GM12878 (cell line): ENCODE measurements at places on chromosomes 2 and 18.

DNA sequence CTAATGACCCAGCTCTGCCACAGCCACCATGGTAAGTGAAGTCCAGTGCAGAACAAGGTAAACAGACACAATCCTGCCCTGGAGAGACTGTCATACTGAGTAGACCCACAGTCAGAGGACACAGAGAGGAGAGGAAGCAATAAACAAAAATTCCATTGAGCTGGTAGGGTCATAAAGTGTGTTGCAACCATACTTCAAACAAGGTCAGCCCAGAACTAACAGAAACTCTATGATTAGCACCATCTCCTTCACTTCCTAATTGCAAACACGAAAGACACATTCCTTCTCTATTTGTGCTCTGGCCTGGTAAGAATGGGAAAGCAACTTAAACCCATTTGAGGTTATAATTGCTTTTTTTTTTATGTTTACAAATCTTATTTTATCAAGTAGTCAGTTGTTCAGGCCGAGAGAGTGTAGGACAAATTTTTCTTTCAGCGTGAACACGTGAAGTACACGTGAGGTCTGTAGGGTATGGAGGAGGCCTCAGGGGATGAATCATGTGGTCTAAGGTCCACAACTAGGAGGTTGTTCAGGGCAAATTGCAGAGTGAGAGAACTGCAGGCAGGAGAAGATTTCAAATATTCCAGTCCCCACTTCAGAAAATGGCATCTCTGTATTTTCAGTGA, 71.4 kb upstream of the GLS start:
- DNase-seq, result no peak

DNA sequence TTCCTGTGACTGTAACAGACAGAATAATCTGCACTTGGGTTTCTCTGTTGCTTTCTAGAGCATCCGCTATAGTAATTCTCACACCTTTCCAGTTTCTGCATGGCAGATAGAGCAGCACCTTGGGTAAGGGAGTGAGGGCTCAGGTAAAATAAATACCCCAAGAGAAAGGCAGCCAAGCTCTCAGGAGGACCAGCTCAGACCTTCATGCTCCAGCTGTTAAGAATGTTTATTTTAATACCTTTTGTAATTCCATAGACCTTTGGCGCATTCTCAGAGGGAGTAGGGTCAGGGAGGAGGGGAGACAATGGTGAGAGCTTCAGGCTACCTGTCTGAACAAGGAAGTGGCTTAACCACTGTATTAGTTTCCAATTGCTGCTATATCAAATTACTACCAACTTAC, 16.2 kb upstream of the TMEM178A start:
- no peak for DNase-seq

DNA sequence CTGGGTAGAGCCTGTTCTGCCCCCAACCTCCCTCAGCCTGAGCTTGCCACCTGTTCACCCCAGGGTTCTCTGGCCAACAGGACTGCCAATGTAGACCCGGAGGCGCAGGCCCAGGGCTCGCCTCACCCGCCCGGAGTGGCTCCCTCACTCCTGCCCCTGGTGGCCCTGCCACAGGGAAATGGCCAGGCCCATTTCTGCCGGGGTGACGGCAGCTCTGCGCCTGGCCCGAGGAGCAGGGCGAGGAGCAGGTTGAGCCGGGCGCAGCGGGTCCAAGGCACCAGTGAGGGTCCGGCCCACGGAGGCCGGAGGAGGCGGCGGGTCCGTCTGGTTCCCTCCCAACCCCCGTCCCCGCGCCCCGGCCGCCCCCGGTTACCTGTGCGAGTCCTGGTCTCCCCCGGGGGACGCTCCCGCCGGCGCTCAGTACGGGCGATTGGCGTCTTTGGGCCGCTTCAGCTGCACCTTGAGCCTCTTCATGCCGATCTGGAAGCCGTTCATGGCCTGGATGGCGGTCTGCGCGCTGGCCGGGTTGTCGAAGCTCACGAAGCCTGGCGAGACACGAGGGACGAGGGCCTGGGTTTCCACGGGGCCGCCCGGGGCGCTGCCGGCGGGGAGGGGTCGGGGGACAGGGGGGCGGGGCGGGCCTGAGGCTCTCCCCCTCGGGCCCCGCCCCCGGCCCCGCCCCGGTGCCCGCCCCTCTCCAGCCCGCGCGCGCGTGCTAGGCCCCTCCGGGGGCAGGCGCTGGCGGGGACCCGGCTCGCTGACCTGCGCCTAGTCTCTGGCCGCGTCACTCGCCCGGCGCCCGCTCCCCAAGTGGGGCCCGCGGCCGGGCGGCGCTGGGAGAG, 312.0 kb downstream of the CELF4 start:
- DNase-seq, result no peak

DNA sequence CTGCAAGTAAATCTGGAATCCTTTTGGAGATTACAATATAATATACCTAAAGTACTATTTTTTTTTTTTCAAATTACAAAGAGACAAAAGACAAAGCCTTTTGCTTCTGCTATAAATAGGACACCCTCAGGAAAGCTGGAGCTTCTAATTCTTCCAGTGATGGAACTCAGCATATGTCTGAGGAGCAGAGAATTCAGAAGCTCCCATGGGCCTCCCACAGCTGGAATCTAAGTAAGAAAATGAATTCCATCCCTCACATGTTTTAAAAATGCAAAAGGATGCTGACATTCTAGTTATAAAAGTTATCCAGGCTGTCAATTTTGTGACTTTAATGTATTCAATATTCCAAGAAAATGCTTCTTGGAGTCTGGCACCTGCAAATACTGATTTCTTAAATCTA, 571.3 kb upstream of the LRRTM4 start:
- no peak for DNase-seq

- no peak for DNase-seq
These were observed 8.7 kb downstream of the IMPA2 start for GRCh38 chr18:11989966-11990380.

GRCh38 chr2:183474912-183475695, 350.9 kb downstream of the NUP35 start:
- DNase-seq, result no peak

DNA sequence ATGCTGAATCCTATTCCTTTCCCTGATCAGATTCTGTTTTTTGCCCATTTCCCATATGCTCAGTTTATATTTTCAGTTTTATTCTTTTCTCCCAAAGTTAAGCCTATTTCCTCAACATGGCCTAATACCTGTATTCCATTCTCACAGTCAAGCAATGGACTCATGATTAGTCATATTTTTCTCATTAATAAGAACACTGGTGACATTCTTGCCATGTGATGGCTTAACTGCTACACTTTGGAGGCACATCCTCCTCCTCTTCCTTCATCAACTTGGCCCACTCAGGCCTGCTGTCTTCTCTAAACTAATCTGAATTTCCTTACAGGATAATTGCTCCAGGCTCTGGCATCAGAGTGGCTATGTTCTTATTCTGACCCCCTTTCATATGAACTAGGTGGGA, 679.2 kb downstream of the NYAP2 start:
- DNase-seq, result no peak
